Chondrocyte (in vitro differentiated cells): ENCODE measurements at places on chromosomes 4 and X. TPM values are rescaled to one million over a fixed set of nuclear protein-coding genes. Genes with fewer than 3 reads are reported as not detected.

The GLUD2 gene
- total RNA-seq: 0.42 to 0.75 TPM (median 0.46 TPM) in 3 replicates

DNA sequence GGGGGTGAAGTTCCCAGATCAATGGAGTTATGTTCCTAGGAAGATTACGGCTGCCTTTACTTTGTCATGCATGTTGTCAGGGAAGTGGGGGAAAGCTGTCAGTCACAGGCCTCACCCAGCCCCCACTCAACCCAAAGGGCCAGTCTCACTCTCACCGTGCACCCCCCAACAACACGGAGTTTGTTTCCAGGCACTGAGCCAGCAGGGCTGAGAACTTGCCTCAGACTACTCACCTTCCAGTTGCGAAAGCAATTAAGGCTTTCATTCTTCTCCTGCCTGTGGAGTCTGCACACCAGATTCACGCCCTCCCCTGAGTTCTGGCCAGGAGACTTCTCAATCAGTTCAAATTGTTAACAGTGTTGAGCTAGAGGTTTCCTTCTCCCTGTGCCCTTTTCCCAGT lies 114.3 kb downstream of the SH3BGRL start:
- no peak for DNase-seq
- no peaks in the 10 kb centered on the region for H3K27me3 ChIP-seq
- peaks cover 14% of the 10 kb centered on the region for H3K4me1 ChIP-seq
- H3K27ac ChIP-seq: peak overlapping the region; percentile 64
- no peak overlapping the region for H3K4me3 ChIP-seq

GRCh38 chr4:110617646-110618580 lies 5.0 kb downstream of the PITX2 start:
- peaks cover 90% of the 10 kb centered on the region for H3K27me3 ChIP-seq
- peak overlapping the region; percentile 44 for H3K4me3 ChIP-seq
- DNase-seq: no peak
- H3K27ac ChIP-seq: peak overlapping the region; percentile 78
- H3K4me1 ChIP-seq: peaks cover 36% of the 10 kb centered on the region

GRCh38 chrX:34659575-34659974 lies 2.5 kb upstream of the TMEM47 start:
- H3K27me3 ChIP-seq: peaks cover 16% of the 10 kb centered on the region
- no peak overlapping the region for H3K27ac ChIP-seq
- H3K36me3 ChIP-seq: no peaks in the 10 kb centered on the region
- no peak for DNase-seq

- no peaks in the 10 kb centered on the region for H3K4me1 ChIP-seq
- no peaks in the 10 kb centered on the region for H3K27me3 ChIP-seq
- no peak overlapping the region for H3K27ac ChIP-seq
Measured at GRCh38 chr4:54484383-54484782, 173.4 kb upstream of the KIT start.
